Motor neuron (in vitro differentiated cells): ENCODE measurements at places on chromosomes 13 and 19.

DNA sequence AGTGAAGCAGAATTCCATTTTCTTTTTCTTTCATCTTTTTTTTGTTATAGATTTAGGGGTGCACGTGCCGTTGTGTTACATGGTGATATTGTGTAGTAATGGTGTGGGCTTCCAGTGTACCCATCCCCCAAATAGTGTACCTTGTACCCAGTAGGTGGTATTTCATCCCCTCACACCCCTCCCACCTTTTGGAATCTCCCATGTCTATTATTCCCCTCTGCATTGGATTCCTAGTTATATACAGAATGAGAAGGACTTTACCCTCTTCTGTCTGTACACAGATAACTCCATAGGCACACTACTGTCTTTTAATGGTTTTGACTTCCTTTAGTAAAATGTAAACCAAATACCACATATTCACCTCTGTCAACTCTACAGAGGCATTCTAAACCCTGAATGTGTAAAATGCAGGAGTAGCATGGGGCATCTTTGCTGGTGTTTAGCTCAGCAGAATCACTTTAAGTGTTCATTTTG is 28.0 kb downstream of the FRY start:
- ATAC-seq = no peak

DNA sequence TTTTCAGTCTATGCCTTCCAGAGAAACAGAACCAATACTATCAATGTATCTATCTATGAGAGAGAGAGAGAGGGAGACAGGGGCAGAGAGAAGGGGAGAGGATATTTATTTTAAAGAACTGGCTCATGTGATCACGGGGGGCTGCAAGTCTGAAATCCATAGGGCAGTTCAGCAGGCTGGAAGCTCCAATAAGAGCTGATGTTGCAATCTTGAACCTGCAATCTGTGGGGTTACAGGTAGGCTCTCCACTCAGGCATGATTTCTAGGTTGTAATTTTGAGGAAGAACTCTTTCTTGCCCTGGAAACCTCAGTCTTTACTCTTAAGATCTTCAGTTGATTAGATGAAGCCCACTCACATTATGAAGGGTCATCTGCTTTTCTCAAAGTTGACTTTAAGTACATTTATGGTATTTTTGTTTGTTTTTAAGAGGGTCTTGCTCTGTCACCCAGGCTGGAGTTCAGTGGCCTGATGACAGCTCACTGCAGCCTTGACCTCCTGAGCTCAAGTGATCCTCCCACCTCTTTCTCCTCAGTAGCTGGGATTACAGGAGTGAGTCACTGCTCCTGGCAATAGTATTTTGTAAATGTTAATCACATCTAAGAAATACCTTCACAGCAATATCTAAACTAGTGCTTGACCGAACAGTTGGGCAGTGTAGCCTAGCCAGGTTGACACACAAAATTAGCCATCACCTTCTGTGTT is 376.4 kb downstream of the FGF9 start:
- no peak for ATAC-seq

GRCh38 chr13:110367620-110368019 is 60.5 kb downstream of the COL4A2 start:
- ATAC-seq = no peak

- ATAC-seq = no peak
These were observed 20.6 kb upstream of the WDR18 start for GRCh38 chr19:963486-963951.

DNA sequence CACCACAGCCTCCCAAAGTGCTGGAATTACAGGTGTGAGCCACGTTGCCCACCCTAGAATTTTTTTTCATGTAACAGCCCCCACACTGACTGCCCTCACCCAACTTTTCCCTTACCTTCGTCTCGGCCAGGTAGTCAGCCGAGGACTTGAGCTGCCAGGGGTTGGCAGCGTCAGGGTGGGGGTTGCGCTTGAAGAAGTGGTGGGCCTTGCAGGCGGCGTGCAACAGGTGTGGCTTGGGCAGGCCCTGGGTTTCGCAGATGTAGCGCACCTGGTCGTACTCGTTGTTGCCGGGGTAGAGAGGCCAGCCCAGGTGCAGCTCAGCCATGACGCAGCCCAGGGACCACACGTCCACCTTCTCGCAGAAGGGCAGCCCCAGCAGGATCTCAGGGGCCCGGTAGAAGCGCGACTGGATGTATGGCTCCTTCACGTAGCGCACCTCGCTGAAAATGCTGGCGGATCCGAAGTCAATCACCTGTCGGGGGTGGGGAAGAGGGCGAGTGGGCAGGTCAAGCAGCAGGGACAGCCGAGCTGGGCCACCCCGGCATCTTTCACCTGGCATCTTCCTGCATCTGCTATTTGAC is 6.2 kb downstream of the HIPK4 start:
- ATAC-seq = no peak

GRCh38 chr19:6997679-6998445 is 23.4 kb downstream of the MBD3L2B start:
- ATAC-seq = no peak

DNA sequence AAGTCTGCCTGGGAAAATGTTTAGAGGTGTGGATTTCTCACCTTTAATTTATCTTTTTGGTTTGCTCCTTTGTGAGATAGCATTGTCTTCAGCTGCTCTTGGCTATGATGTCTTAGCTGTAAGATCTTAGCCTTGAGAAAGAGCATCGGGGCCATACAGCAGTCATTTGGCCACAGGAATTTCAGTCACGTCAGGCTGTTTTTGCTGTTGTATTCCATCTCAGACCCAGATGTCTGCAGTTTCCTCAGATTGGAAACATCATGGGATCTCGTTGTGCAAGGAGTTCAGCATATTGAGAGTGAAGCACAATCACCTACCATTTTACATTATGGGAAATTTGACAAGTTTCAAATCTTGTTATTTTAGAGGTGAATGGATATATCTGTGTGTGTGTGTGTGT is 89.3 kb upstream of the C1QTNF9B start:
- no peak for ATAC-seq
